ENCODE measurements at places on chromosomes 11 and 22.

- DNase-seq: no peak
Measured at GRCh38 chr11:134019500-134019899, 49.4 kb upstream of the JAM3 start.

DNA sequence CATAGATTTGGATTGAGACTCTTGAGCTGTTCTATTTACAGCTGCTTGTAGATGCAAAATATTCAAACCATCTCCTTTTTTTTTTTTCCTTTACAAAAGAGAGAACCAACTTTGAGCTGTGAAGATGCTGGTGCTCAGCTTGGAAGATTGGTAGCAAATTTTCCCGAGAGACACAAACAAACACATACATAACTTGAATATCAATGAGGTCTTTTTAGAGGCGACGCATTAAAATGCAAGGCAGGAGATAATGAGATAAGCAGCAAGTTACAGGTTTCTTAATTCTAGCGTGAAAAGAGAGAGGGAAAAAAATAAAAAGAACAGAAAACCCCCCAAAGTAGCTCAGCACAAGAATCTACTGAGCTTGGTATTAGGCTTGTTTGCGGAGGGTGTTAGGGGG is 247.0 kb upstream of the SORL1-AS1 start:
- no peak for DNase-seq

DNA sequence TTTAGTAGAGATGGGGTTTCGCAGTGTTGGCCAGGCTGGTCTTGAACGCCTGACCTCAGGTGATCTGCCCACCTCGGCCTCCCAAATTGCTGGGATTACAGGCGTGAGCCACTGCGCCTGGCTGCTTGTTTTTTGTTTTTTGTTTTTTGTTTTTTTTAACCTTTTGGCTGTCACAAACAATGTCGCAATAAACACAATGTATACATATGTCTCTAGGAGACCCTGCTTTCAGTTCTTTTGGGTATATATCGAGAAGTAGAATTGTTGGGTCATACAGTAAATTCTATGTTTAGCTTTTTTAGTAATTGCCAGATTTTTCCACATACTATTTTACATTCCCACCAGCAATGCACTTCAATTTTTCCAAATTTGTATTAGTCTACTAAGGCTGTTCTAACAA is 28.0 kb downstream of the RBX1 start:
- no peak for DNase-seq

DNA sequence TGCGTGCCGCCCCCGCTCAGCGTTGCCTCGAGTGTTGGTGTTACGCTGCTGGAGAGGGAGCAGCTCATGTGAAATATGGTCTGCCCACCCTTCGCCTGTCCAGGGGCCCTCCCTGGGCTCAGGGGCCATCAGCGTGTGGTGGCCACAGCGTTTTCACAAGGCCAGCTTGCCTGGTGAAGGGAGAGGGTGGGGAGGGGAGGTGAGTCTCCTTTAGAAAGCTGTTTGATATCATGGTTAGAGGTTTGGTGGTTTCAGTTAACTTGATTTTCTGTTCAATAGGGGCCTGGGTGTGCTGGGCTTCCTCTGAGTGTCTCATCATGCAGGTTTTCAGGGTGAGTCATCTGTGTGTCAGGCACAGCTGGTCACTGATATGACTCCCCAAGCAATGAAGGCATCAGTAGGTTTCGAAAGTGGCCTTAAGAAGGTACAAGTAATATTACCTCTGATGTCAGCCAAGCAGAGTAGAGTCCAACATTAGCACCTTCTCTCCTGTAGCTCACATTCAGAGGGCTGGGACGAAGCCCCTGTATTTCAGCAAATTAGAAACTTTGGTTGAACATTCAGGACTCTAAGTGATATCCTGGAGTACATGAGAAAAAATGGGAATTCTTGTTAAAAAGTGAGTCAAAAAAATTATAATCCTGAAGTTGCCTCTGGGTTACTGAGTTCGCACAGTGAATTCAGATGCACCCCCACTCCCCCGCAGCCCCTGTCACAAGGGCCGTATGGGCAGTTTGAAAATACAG is 172.5 kb downstream of the TBC1D22A start:
- DNase-seq: no peak

DNA sequence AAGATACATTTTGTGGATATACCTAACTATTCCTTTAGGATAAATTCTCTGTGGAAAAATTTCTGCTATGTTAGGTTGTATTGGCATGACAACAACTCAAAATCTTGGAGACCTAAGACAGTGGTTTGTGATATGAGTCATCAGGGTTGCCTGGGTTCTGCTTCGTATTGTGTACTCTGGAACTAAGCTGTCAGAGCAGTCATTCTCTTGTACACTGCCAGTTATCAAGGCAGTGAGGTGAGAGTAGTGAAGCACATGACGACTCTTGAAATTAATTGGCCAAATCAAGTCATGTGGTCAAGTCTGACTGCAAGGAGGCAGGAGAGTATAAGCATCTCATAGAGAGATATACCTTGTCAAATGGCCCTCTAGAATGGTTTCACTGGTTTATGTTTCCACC is 104.4 kb downstream of the FANCF start:
- no peak for DNase-seq

- DNase-seq: no peak
Measured at GRCh38 chr22:44276706-44277356, 35.9 kb downstream of the SHISAL1 start.

All from central memory CD4-positive, alpha-beta T cell (primary cell).